ENCODE measurements at places on chromosomes 13 and 19.

- DNase-seq = no peak
These were observed 152.7 kb downstream of the USP12 start for GRCh38 chr13:27018882-27019281.

DNA sequence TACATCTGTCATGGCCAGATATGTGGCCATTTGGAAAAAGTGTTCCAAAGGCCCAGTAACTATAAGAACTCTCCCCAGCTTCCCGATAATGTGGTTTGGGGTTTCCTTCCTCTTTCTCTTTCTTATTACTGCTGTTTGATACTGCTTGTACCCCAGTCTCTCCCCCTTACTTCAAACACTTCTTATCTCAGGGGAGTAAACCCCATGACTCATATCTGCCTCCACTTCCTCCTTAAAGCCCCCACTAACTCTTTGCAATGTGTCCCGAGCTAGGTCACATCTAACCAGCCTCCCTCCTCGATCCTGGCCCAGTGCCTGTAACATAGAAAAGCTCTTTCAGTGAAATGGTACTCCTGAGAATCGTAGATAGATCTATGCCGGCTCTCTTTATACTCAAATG, 82.4 kb upstream of the STARD13 start:
- no peak for DNase-seq

DNA sequence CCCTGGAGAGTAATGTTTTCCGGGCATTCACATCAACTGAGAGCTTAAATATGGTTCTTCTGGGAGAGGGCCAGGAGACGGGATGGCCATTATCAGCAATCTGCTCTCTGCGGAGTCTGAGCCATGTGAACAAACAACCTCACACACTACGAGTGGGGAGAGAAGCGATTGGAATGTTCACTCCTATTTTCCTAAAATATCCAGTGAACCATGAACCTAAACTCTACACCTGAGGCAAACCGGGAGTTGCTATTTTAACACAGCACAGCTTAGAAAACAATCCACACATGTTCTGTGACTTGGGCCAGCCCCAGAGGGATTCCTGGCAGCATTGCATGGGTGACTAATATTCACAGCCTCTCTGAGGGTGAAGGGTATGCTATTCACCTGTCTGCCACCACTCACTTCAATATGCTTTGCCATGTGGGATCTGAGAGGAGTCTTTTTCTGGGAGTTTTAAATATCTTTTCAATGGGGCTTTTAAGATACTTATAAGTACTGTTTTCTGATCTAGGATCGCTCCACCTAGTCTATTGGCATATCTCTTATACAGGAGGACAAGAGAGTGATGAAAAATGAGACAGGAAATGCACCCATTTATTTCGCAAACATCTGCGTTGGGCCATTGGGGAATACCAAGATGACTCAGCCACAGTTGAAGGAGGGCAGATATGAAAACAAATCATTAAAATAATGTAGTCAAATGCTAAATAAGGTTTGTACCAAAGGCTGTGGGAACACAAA, 72.6 kb upstream of the SERP2 start:
- DNase-seq = peak; percentile 54

- DNase-seq = peak; percentile 80
These were observed 54.8 kb downstream of the ABCC4 start for GRCh38 chr13:95246292-95247082.

- DNase-seq = no peak
These were observed 76.3 kb downstream of the MZT1 start for GRCh38 chr13:72651144-72651543.

DNA sequence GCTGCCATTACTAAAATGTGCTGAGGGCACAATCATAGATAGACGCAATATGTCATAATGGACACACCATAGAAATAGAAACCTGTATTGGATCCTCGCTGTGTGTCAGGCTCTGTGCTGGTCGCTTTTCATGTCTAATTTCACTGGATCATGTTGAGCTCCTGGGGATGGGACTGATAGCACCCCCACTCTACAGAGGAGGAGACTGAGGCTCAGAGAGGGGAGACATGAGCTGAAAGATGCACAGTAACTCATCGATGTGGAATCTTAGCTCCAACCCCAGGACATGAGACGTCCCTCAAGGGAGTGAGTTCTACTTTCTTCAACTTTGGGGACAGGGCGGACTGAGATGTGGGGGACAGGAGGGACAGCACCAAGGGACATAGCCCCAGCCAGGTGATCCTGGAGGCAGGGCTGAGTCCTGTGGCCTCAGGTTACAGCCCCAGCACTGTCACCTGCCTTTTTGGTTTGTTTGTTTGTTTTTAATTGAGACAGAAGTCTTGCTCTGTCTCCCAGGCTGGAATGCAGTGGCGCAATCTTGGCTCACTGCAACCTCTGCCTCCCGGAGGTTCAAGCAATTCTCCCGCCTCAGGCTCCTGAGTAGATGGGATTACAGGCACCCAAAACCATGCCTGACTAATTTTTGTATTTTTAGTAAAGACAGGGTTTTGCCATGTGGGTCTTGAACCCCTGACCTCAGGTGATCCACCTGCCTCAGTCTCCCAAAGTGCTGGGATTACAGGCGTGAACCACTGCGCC, 6.6 kb upstream of the GIPC1 start:
- no peak for DNase-seq

- peak; percentile 20 for DNase-seq
These were observed 217.0 kb upstream of the OBI1 start for GRCh38 chr13:78875792-78876580.

- DNase-seq = no peak
These were observed 44.4 kb upstream of the USE1 start for GRCh38 chr19:17170538-17171297.

DNA sequence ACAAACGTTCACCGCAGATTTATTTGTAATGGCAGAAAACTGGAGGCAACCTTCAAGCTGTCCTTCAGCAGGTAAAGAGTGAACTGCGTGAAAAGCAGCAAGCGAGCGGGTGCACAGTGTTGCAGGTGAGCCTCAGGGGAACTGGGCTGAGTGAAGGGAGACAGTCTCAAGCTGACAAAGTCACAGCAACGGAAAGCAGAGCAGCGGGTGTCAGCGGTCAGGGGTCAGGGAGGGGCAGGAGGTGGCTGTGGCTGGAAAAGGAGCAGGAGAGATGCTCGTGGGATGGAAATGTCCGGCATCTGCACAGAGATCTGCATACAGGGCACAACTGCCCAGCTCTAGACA, 8.5 kb upstream of the RASA3 start:
- no peak for DNase-seq

- DNase-seq = no peak
These were observed 862.8 kb downstream of the PCDH9 start for GRCh38 chr13:66367356-66367755.

DNA sequence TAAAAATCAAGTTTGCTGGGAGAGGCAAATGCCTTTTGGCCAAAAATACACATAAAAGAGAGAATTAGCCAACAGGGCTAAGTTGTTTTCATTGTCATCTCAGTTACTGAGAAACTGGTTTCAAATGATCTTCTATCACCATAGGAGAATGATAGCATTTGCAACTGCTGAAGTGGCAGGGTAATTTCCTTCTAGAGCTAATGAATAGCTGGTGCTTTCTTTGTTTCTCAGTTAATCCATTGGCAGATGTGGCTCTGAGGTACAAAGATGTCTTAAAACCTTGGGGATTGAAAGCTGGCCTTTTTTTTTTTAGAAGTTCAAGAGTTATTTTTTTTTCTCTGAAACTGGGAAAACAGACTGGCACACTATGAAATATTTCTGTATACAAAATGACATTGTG, 332.7 kb upstream of the KLF12 start:
- DNase-seq = no peak

DNA sequence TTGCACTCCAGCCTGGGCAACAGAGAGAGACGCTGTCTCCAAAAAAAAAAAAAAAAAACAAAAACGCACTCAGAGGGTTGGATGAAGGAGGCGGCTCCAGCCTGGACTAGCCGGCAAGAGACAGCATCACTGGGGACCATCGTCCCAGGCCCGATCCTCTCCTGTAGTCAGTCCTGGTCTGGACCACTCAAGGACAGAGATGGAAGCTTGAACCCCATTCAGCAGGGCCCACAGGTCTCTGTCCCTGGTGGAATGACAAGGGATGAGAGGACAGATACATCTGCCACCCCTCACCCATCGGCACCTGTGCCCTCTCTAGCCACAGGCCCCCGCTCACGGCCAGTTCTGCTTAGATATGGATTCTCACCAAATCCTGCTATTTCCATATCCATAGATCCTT, 14.0 kb downstream of the ADGRE5 start:
- no peak for DNase-seq

DNA sequence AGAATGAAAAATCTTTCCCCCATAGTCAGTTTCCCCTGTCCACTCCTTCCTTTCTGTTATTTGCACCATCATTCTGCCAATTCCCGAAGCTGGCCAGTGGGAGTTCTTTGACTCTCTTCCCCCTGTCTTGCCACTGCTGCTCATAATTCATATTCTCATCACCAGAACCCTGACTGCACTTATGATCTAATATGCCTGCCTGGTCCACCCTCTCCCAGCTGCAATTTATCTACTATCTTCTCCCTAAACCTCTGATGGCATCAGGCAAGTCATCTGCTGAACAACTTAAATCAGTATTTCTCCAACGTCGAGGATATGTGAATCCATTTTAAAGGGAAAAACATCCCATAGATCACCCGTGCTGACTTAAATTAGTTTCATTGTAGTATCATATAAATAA, 458.0 kb upstream of the GPC6 start:
- no peak for DNase-seq

DNA sequence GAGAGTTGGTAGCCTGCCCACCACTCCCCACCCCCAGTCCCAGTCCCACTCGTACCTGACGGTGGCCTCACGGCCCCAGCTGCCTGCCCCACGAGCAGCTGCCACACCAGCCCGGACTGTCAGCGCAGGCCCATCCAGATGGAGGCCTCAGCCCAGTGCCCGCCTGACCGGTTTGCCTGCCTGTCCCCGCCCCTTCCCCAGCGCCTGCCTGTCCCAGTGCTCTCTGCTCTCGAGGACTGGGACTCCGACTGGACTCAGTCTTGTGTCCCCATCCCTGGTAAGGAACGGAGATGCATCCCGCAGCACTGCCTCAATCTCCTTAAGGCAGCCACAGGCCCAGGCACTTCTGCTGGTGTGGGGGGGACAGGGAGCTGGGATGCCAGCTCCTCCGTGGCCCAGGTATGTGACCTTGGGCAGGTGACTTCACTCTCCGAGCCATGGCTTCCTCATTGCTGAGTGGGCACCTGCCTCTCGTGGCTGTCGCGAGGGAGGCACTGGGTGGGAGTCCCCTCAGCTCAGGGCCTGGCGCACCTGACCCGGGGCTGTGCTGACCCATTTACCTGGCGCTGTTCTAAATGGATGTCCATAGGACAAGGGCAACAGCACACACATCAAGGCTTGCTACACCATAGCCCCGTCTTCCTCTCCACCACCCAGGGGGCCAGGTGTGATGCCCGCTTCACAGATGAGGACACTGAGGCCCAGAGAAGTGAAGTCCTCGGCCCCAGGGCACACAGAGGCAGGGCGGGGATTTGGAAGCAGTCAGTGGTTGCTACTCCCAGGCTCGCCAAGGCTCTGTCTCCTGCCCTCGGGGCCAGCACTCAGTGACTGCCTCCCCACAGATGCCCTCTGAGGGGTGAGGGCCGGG, at the start of gene NKPD1:
Gene NKPD1 (minus strand): TSS at position 113 of the 868 bp plus-strand sequence. CDS start 832 bp downstream, outside the sequence.
- no peak for DNase-seq

- no peak for DNase-seq
These were observed 30.2 kb upstream of the SLC15A1 start for GRCh38 chr13:98782654-98783053.

DNA sequence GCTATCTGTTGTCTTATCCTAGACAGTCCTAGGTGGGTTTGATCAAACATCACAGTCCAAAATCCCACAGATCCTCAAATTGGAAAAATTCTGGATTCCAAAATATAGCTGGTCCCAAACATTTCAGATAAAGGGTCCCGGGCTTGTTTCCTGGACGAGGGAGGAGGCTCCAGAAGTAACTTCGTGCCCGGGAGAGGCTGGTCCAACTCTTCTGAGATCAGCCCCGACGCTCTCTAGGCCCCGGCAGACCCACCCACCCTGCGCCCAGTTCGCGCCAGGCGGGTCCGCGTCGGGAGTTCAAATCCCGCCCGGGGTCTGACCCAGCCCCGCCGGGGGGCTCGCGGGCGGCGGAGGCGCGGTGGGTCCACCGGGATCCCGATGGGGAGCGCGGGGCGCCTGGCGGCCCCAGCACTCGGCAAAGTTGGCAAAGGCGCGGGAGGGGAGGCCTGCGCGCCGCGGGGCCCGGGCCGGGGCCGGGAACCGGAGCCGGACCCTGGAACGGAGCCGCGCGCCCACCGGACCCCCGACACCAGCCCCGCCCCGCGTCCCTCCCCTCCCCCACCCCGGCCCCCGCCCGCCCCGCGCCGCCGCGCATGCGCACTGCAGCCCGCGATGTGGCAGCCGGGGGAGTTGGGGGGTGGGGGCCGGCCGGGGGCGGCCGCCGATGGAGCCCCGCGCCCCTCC, 513 bp downstream of the MIER2 start:
- no peak for DNase-seq

DNA sequence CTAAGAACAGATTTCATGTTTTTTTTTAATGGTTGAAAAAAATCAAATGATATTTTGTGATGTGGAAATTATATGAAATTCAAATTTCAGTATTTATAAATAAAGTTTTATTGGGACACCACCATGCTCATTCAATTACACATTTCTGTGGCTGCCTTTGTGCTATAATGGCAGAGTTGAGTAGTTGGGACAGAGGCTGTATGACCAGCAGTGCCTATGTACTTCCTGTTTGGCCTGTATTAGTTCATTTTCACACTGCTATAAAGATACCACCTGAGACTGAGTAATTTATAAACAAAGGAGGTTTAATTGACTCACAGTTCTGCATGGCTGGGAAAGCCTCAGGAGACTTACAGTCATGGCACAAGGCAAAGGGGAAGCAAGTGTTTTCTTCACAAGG, 33.6 kb downstream of the AKAP11 start:
- no peak for DNase-seq

GRCh38 chr13:46614582-46614981, 61.6 kb downstream of the LRCH1 start:
- DNase-seq = no peak

- no peak for DNase-seq
These were observed 117.4 kb downstream of the TNFRSF19 start for GRCh38 chr13:23687614-23688013.

GRCh38 chr13:44003481-44003880, 123.8 kb downstream of the LACC1 start:
- DNase-seq = no peak

DNA sequence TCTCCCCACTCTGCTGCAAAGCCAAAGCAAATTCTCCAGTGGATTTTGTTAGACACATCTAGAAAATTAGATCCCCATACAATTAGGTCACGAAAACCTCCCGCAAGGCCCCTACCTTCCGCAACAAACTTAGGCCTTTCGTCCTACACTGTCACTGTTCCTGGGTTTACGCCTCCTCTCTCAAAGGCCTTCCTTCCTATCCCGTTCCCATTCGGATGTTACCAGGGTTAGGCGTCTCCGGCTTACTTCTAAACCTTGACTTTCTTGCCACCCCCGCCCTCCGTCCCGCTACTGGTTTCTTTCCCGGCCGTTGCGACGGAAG, 754 bp downstream of the RNF6 start:
- DNase-seq = no peak

DNA sequence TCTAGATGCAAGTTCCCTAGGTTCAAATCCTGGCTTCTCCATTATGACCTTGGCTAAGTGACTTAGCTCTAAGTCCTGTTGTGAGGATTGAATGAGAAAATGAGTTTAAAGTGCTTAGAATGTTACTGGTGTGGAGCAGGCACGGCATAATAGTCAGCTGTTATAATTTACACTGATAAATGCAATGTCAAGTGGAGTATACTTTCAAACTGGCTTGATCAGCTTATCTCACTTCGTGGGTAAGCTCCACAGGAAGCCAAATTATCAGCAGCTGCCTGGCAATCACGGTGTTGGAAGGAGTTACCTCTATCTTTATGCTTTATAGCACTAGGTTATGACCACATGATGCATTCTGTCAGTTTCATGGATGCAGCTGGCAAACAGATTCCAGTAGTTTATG, 272.8 kb downstream of the OLFM4 start:
- no peak for DNase-seq
